ENCODE measurements at places on chromosomes 5 and 9. TPM values are rescaled to one million over a fixed set of nuclear protein-coding genes. Genes with fewer than 3 reads are reported as not detected.

GRCh38 chr5:106288979-106289378, 1381.8 kb downstream of the EFNA5 start:
- DNase-seq: no peak

- no peak for DNase-seq
Observed at GRCh38 chr9:92726348-92726747, 38.3 kb downstream of the BICD2 start.

- DNase-seq: no peak
Observed at GRCh38 chr9:128414461-128414860, 6.2 kb upstream of the CERCAM start.

FSTL4 gene
- 1.1 TPM for polyA plus RNA-seq

MOB3B gene
- polyA plus RNA-seq: 27.5 TPM

ASPN gene
- 21.5 TPM for polyA plus RNA-seq
